ENCODE measurements at places on chromosomes 2 and 18.

GRCh38 chr18:74818516-74819175 lies 221.0 kb downstream of the ZNF407 start:
- DNase-seq: no peak

- DNase-seq: no peak
These were observed 8.4 kb downstream of the DHRS9 start for GRCh38 chr2:169077674-169078240.

GRCh38 chr2:116133381-116133942 lies 1681.0 kb upstream of the DDX18 start:
- DNase-seq: no peak

GRCh38 chr18:60232541-60232940 lies 140.0 kb downstream of the MC4R start:
- DNase-seq: no peak

- DNase-seq: no peak
These were observed 1.3 kb downstream of the DUSP28 start for GRCh38 chr2:240561325-240561971.

GRCh38 chr2:31998731-31999383 lies 12.0 kb downstream of the MEMO1 start:
- no peak for DNase-seq

GRCh38 chr18:26104035-26104434 lies 13.6 kb upstream of the SS18 start:
- no peak for DNase-seq

GRCh38 chr2:55883357-55883756 lies 40.2 kb downstream of the EFEMP1 start:
- no peak for DNase-seq

GRCh38 chr18:3323900-3324299 lies 62.0 kb downstream of the MYL12B start:
- no peak for DNase-seq
